ENCODE measurements at places on chromosomes 12 and 14.

DNA sequence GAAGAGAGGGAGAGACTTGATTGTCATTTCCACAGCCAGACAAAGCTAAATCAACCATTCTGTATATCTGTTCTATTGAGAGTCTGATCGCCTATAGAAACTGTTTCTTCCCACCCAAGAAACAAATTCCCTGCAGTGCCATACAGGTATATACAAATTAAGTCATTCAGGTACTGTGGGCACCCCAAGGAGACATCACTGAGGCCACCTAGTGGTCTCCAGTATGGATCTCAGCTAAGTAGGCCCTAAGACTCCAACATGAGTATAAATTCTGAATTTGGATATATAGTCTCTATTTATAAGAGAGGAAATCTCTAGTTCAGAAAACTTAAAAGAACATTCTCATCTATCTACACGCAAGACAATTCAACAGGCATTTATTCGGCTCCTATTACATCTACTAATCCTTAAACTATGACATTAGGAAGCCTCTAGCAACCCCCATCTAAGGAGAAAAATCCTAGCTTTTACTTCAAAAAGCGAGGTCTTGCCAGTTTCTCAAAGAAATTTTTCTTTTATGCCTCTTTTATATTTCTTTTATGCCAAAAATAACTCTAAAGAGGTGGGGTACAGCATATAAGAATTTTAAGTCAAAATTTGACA, 62.6 kb downstream of the DCAF5 start:
- DNase-seq = no peak

DNA sequence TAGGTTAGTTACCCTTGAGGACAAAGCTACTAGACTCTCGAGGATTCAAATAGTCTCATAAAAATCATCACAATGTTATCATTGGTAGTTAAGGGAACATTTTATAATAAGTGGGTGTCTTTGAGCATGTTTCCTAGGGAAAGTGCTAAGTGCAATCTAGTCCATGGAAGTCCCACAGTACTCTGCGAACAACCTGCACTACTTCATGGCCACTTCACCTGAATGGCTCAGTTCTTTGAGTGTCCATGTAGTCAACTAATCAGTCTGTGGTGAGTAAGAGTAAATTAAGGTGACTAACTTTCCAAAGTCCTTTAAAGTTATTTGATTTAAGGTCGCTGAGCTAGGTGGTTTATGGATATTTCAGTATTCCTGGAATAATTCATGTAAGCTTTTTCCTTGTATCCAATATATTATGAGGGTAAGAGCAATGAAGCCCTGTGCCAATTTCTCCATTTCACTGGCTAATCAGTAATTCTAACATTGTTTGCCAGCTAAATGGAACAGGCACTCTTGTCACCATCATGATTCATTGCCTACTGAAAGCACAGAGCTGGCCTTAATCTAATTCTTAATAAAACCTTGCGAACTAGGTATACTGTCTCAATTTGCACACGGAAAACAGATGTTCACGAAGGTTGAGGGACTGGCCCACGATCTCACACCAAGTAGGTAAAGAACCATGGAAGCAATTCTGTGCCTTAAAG, 495.1 kb downstream of the APAF1 start:
- no peak for DNase-seq

DNA sequence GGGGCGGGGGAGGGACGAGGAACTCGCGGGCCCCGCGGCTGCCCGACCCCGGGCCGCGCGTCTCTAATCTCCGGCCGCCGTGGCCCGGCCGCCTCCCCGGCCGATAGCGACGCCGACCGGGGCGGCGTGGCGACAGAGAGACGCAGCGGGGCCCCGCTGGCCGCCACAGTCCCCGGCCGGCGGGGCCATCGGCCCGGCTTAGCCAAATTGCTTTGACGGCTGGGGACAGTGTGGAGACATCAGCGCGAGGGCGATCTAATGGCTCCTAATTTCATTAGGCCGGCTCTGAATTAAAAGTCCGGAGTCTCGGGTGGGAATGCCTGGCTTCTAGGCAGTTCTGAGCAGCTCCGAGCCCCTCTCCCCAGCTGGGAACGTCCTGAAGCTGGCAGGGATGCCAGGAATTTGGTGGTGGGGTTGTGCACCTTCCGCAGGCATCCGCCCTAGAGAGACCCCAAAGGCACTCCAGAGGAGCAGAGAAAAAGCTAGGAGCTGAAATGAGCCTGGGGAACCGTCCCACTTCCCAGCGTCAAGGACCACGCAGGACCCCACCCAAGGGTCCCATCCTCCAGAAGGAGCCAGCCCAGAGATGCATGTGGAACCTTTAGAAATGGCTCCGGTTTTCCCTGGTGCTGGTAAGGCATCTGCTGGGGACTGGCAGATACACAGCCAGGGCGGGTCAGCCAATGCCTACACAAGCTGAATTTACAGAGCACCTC, 9.6 kb downstream of the TBX5 start:
- no peak for DNase-seq

GRCh38 chr14:92040431-92041051, 682 bp upstream of the TRIP11 start:
- DNase-seq = no peak

GRCh38 chr12:124756166-124756565, 107.5 kb downstream of the SCARB1 start:
- no peak for DNase-seq

DNA sequence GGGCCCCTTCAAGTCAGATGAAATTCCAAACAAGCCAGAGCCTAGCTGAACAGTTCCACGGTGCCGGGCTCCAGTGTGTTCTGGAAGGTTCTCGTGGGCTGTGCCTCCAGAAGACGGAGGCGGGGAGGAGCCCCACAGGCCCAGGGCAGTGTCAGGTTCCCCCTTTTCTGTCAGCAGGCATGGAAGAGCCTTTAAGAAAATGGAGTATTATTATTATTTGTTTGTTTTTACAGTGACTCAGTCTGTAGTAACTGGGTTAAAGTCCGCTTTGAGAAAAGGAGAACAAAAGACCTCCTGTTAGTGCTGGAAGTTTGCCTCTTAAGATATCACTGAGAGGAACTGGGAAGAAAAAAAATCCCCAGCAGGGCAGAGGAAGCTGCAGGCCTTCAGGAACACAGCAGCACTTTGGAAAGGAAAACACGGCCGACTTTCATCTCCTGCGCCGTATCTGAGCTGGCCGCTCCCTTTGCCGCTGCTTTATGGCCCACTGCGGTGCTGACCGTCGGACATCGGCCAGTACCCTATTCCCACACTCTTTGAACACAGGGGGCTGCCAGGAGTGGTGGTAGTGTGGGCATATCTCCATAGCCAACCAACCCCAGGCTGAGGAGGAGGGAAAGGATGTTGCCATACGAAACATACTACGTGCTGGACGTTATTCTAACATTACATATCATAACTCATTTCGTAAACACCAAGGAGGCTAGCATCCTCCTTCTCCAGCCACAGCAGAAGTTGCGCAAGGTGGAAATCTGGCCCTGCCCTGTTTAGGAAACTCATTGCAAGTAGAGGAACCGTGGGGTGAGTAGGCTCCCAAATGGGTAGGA, 194.0 kb downstream of the ZFP36L1 start:
- no peak for DNase-seq

DNA sequence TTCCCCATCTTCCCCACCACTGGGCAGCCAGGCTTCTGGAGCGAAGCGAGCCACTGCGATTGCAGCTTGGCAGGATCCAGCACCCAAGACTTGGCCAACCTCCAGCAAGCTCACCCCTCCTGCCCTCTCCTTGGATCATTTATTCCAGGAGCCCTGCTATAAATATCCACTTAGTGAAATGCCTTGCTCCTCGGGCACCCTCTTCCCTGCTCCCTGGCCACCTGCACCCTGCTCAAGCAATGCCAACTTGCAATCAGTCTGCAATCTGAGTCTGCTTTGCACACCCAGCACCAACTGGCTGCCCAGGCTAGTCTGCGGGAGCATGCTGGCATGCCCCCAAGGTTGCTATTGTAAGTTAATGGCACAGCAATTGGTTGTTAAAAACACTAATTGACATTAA, 666.0 kb downstream of the MED13L start:
- no peak for DNase-seq

DNA sequence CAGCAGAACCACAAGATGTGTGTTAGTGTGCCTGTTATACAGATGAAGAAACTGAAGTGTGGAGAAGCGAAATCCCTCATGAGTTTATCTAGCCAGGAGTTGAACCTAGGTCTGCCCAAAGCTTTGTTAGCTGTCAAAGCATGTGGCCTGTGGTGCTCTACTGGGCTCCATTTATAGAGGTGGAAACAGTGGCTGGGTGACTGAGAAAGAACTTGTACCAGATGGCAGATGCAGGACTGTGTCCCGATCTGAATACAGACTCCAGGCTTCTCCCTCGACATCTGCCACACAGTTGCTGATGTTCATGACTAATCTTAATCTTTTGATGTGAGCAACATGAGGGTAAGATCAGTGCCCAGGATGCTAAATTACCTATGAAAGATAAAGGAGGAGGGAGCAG, 89.1 kb downstream of the C12orf75 start:
- DNase-seq = no peak

DNA sequence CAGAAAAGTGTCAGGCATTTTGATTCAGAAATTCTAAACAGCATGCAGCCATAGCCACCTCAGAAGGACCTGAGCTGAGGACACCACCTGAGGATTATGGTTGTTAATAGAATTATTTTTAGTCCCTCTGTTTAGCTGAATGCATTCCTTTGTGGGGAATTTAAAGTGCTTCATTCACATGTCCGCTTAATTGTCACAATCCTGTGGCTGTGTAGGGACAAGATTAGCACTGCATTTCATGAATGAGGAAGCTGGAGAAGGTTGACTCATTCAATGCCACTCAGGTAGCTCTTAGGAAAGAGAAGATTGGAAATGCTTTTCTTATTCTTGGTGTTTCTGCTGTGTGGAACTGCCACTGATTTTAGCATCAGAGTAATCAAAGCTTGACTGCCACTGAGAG, 42.0 kb upstream of the KRR1 start:
- no peak for DNase-seq

DNA sequence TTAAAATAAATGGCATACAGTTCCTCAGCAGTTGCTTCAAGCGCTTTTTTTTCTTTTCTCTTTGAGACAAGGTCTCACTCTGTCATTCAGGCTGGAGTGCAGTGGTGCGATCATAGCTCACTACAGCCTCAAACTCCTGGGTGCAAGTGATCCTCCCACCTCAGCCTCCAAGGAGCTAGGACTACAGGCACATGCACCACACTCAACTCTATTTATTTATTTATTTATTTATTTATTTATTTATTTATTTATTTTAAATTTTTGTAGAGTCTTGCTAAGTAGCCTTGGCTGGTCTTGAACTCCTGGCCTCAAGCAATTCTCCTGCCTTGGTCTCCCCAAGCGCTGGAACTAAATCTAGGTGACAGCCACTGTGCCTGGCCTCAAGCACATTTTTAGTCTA, 132.0 kb downstream of the MED13L start:
- DNase-seq = no peak

GRCh38 chr14:54310151-54310850, 86.5 kb upstream of the CDKN3 start:
- no peak for DNase-seq

DNA sequence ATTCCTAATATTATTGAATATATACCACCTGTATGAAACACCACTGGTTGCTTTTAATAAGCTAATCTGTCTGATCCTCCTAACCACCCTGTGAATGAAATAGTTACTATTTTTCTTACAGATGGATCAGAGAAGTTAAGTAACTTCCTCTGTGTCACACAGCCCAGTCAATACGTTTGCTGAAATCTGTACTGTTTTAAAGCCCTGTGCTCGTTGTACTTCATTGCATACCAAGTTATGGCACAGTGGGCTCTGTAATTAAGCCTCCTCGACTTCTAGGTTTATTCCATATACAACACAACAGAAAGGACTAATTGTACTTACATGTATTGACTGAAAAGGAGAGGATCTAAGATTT, 137.9 kb downstream of the TPH2 start:
- no peak for DNase-seq

- DNase-seq = no peak
Observed at GRCh38 chr14:99249389-99249788, 22.6 kb downstream of the BCL11B start.

GRCh38 chr14:69154779-69155178, 1.9 kb upstream of the DCAF5 start:
- no peak for DNase-seq

DNA sequence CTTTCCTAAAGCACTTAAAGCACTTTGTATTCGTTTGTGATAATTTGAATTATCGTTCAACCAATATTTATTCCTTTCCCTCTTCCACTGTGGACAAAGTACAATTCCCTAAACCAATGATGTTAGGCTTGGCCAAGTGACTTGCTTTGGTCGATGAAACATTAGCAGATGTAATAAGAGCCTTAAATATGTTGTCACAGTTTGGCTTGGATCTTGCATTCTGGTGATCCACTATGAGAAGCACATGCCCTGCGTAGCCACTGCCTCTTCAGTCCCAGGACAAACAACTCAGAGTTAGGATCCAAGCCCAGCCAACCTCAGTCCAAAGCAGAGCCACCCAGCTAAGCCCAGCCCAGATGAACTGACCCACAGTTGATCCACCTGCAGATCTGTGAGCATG, 8.4 kb upstream of the C12orf75 start:
- no peak for DNase-seq

GRCh38 chr12:64707926-64708325, 51.3 kb downstream of the GNS start:
- no peak for DNase-seq

DNA sequence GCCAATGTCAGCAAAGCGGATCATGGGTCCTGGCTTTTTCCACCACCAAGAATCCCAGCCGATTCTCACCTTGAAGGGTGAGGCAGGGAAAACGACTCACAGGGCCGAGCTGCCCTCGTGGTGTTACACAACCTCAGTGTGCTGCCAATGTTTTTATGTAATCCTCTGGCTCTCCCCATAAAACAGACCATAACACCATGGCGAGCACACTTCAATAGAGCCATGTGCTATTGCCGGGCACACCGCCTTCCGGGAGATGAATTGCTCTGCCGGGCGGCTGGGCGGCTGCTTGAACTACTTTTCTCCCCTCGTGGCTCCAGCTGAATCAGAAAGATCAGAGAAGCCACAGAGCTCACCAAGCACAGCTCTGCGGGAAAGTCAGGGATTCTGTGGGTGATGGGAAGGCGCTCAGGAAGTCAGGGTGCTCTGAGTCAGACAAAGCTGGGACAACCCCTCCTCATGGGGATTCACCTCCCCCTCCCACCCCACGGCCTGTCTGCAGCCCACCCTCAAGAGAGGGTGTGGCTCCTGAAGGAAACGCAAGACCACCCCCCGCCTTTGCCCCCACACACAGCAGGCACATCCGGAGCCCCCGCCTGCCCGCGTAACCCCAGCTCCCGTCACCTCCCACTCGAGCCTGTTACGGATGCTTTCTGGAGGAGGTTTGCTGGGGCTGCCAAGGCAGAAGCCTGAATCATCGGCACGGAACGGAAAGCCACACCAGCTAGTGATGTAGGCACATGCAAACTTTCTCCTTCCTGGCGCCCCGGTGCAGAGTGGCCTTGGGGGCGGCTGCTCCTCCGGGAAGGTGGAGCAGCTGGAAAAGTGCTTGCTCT, 1.8 kb downstream of the GALNT9 start:
- DNase-seq = no peak

GRCh38 chr14:54574528-54574927, 7.6 kb downstream of the SAMD4A start:
- no peak for DNase-seq

DNA sequence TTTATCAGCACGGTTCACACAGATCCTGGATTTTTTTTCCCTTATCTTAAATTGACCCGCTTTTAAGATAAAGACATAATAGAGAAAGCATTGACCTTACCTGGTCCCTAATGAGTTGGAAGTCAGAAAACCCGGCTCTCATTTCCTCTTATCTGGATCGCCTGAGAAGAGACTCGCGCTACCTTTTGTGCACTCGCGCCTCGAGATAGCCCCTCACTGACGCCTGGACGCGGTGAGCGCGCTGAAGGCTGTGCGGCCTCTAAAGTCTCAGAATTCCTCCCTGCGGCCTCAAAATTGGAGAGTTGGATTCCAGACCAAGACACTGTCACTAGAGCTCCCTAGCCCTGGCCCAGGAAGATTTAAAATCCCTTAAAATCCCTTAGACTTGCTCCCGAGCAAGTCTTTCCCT, 7.0 kb downstream of the NKX2-1 start:
- DNase-seq = no peak

All from GM18507 (cell line).